Stimulated activated CD4-positive, alpha-beta T cell treated with anti-CD3 and anti-CD28 coated beads, Interleukin-15, amount 100 ng/mL, for 1 hour (primary cell): ENCODE measurements at places on chromosomes 6 and 20.

DNA sequence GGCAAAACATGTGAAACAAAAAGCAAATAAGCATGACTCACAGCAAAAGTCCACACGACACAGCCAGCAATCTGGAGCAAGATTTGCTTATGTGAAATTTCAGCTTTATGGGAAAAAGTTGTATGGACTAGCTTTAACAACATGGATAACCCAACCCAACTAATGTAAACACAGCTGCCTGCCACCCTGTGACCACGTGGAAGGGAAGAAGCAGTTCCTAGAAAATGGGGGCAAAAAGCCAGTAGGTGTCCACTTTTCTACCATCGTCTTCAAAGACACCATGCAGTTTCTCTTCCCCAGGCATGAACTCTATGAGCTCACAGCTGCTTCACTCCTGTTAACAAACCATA lies 425.4 kb upstream of the RNF217 start:
- DNase-seq, result no peak

DNA sequence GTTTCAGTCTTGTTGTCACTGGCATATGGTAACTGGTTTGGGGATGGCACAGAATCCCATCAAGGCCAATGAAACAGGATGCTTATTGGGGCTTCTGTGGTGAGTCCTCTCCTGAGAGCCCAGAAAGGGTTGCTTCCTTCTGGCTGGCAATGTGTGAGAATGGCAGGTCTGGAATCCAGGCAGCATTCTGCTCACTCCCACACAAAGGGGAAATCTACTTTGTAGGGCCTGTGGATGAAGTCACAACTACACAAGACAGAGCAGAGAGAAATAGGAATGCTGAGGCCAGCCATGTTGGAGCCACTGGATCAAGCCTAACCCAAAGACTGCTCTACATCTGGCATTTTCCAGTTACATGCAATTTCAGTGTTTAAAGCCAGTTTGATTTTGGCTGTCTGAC lies 15.7 kb downstream of the PLAGL2 start:
- DNase-seq, result no peak

DNA sequence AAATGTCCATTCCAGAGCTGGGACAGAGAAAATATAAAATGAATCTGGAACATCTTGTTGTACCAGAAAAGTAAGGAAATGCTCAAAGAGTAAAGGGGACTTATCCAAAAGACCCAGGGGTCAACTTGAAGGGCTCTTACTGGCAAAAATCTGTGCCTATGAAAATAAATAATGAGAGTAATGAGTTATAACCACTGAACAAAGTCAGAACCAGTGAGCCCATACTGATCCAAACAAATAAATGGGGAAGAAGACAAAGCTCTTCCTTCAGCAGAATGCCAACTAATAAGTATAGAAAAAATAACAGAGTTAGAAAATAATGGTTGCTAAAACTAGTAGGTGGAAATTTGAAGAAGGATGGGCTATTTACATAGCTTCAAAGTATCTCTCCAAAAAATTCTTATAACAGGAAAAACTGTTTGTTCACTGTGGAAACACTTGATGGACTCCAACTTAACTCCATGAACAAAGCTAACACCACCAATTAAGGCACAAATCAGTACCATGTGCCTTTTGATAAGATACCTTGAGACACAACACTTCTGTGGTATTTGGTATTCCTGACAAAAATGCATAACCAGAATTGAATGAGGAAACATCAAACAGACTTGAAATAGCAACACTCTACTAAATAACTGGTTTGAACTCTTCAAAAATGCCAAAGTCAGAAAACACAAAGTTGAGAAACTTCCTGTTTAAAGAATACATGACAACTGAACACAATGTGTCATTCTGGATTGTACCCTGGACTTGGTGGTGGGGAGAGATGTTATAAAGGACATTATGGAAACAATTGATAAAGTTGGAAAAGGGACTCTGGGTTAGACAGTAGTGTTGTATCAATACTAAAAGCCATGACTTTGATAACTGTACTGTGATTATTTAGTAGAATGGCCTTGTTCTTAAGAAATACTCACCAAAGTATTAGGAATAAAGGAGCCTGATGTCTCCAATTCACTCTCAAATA lies 197.5 kb downstream of the ISM1 start:
- DNase-seq, result no peak

DNA sequence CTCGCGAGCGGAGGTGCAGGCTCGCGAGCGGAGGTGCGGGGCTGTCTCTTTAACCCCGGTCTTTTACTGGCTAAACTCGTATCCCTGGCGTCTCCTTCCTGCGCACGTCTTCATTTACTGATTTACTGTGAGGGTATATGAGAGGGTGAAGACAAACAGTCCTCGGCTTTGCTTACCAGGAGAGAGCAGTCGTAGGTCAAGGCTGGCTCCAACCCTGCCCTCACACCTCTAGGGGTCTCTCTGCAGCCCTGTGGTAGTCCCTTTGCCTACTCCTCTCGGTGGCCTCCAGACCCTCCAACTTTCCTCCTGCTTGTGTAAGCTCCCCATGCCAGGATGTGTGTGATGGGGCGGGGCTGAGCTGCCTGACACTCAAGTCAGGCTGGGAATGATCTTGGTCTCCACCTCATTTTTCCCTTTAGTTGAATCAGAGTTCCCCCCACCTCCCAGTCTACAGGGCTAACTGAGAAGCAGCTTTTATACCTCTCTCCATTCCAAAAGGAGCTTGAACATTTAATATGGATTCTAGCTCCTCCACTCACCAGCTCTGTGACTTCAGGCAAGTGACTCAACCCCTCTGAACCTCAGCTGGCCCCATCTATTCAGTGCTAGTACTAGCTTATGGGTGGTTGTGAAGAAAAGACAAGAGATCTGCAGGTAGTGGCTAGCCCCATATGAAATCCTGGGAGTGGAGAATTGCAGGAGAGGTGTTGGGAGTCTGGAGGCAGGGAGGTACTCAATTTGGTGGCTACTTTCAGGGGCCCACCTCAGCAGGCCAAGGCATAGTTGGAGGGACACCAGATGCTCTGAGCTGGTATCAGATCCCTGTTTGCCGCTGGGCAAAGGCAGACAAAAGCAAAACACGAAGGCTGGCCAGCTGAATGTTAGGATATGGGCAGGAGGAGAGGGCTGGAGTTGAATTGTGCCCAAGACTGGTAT lies 902 bp downstream of the SLC29A1 start:
- DNase-seq, result no peak

GRCh38 chr6:1615853-1616420 lies 6.2 kb downstream of the FOXC1 start:
- DNase-seq, result no peak

GRCh38 chr6:17470202-17470937 lies 77.0 kb downstream of the CAP2 start:
- DNase-seq, result no peak

GRCh38 chr6:122788663-122789181 lies 336 bp upstream of the SMPDL3A start:
- DNase-seq, result no peak

- DNase-seq, result no peak
Observed at GRCh38 chr6:14366872-14367271, 249.3 kb downstream of the CD83 start.

DNA sequence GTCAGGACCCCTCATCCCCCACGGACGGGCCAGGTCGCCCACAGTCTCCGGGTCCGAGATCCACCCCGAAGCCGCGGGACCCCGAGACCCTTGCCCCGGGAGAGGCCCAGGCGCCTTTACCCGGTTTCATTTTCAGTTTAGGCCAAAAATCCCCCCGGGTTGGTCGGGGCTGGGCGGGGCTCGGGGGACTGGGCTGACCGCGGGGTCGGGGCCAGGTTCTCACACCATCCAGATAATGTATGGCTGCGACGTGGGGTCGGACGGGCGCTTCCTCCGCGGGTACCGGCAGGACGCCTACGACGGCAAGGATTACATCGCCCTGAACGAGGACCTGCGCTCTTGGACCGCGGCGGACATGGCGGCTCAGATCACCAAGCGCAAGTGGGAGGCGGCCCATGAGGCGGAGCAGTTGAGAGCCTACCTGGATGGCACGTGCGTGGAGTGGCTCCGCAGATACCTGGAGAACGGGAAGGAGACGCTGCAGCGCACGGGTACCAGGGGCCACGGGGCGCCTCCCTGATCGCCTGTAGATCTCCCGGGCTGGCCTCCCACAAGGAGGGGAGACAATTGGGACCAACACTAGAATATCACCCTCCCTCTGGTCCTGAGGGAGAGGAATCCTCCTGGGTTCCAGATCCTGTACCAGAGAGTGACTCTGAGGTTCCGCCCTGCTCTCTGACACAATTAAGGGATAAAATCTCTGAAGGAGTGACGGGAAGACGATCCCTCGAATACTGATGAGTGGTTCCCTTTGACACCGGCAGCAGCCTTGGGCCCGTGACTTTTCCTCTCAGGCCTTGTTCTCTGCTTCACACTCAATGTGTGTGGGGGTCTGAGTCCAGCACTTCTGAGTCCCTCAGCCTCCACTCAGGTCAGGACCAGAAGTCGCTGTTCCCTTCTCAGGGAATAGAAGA lies 978 bp downstream of the HLA-A start:
- DNase-seq, result no peak

GRCh38 chr6:119829006-119829405 lies 479.4 kb upstream of the MAN1A1 start:
- no peak for DNase-seq

GRCh38 chr6:139996253-139996834 lies 621.9 kb upstream of the CITED2 start:
- no peak for DNase-seq
